ENCODE measurements at places on chromosomes 16 and 17.

DNA sequence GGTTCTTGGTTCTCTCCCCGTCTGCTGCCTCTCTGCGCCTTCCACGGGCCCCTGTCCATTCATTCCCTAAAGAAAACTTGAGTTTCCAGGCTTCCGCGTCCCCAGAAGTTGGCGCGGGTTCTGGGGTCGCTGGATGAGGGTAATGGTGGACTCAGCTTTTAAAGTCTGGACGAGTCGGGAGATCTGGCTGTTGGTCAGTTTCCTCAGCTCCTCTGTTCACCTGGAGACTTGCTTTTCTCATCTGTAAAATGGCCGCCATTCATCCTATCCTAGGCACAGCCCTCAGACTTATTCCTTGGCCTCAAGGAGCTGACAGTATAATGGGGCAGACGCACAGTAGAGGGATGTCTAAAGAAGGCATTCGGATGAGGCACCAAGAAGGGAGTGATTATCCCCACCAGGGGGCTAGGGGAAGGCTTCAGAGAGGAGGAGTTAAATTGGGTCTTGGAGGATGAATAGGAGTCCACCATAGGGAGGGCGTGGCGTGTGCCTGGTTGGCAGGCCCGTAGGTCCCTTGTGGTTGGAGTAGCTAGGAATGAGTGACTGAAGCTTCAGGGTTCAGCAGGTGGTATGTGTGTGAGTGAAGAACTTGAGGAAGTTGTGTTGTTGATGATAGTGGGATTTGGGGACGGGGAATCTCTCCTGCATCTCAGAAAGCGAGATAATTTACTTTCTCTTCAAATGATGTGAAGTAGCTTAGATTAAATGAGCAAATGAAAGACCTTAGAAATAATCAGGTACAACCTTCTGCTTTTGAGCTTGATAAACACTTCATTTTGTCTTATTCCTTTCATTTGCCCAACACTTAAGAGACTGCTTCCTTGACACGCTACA, 652 bp downstream of the VPS35L start:
- peak; percentile 11 for DNase-seq

DNA sequence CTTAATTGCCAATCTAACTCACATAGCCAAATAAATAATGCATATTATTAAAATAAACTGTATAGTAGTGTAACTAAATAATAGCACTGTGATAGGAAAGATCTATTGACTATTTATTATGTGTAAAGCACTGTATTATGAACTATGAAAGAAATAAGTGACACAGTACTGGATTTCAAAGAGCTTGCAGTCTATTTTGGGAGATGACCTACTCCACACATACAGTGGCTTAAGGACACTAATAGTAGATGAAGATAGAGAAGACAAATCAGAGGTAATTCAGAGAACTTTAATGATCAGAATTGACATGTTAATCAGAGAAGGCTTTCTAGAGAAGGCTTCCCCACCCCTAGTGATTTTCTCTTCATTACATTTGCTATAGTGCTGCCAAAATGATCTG, 14.6 kb downstream of the LASP1NB start:
- DNase-seq = no peak

DNA sequence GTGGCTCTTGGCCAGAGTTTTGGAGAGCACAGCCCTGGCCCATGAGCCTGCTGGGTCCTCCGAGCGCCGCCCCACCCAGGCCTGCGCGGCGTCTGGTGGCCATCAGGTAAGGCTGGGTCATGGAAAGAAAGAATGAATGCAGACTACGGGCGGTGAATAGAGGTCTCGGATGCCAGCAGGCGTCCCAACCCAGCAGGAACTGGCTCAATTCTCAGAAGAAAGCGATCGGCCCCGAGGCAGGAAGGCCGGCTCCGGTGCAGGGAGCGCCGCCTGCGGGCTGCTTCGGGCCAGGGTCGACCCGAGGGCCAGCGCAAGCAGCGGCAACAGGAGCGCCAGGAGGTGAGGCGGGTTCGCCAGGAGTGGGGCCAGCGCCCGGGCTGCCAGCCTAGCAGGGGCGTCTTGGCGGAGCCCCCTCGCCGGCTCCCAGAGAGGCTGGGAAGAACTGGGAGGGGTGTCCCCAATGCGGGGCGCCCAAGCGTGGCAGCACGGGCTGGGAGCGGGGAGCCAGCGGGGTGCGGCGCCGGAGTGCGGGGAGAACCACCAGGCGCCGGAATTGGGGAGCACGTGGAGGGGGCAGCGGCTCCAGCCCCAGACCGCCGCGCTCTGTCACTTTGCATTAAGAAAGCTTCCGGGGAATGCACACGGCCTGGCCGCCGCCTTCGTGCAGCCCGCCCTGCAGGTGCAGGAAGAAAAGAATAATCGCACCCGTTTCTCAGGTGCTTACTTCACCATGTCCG, 7.1 kb upstream of the TMC5 start:
- no peak for DNase-seq

DNA sequence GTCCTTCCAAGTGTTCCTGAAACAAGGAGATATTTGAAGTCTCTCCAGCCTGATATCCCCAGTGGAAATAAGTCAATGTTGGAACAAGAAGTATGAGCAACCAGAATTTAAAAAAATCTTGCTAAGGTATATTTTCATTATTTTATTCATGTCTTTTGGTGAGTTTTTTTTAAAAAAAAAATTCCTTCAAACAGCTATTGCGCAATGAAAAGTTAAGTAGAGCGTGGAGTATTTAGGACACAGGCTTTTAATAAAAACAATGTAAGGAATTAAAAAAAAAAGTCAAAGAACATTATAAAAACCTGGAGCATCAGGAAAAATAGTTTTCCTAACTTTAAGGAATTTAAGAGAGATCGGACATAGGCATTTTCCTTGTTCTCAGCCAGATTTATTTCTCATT, 940.4 kb downstream of the KCNJ2 start:
- no peak for DNase-seq

- no peak for DNase-seq
Observed at GRCh38 chr16:86735727-86736126, 157.4 kb downstream of the FOXL1 start.

- no peak for DNase-seq
Observed at GRCh38 chr17:71398025-71398424, 722.8 kb upstream of the SOX9 start.

- DNase-seq = no peak
Observed at GRCh38 chr16:72992142-72992601, 55.8 kb downstream of the ZFHX3 start.

DNA sequence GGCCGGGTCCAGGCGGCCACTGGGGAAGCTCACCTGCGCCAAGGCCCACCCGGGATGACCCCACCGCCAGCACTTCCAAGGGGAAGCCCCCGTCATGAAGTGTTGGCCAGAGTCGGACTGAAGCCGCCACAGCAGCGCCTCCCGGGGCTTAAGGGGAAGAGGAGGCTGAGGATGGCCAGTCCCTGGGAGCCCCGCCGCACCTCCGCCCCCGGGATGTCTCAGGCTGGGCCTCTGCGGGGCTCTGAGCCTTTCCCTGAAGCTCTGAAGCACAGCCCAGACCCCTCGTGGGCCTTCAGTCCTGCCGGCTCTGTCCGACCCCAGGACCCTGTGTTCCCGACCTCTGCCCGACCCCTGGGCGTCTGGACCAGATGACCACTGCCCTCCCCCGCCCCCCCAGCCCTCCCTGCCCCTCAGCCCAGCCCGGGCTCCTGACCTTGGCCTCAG, 42.8 kb upstream of the ACSF3 start:
- DNase-seq = no peak

GRCh38 chr17:48241131-48241591, 133.6 kb downstream of the SNX11 start:
- DNase-seq = no peak

DNA sequence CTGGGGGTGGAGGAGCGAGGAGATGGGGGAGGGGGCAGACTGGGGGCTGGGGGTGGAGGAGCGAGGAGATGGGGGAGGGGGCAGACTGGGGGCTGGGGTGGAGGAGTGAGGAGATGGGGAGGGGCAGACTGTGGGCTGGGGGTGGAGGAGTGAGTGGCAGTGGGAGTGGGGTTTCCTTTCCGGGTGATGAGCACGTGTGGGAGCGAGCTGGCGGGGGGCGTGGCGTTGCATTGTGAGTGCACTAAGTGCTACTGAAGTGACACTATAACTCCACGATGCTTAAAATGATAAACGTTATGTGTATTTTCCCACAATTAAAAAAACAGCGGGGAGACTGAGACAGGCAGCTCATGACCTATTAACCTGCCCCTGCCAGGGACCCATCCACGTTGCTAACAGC, 46.3 kb downstream of the CBFA2T3 start:
- DNase-seq = no peak

DNA sequence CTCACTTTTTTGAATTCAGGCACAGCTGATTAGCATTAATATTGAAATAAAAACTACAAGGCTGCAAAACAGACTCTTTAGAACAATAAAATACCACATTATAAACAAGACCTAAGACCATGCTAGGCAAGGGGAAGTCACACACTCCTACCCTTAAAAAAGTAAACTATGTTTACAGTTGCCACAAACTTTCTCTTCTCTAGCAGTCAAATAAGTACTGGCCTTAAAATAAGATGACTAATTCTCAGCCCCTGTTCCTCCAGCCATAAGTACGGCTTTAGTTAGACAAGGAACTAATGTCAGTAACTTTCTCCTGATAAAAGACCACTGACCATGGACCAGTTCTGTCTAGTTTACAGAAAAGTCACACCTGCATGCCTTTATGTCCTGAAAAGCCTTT, 19.5 kb upstream of the CPHXL start:
- DNase-seq = no peak

DNA sequence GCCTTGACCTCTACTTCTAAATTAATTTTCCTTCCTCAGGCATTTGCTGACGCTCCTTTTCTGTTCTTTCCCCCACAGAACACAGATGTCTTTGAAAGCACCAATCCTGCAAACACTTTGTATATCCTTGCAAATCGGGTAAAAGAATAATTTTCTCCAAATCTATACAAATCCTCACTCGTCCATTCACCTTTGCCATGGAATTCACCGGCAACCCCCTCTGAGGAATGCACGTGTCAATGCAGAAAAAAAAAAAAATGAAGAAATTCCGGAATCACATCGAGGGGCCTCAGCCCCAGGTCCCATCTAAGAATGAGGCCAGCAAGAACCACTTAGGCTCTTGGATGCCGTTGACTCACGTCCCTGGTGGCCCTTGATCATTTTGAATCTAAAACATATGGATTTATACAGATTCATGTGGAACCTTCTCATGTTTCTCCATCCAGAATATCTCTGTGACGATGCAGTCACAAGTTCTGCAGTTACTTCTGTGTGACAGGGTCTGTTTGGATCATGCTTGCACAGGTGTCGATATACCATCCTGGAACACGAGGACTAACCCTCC, 136.9 kb downstream of the RBFOX3 start:
- DNase-seq = no peak

GRCh38 chr16:82835487-82836155, 208.9 kb downstream of the CDH13 start:
- no peak for DNase-seq

- DNase-seq = no peak
Observed at GRCh38 chr17:5194346-5194745, 2.7 kb upstream of the ZNF594 start.

DNA sequence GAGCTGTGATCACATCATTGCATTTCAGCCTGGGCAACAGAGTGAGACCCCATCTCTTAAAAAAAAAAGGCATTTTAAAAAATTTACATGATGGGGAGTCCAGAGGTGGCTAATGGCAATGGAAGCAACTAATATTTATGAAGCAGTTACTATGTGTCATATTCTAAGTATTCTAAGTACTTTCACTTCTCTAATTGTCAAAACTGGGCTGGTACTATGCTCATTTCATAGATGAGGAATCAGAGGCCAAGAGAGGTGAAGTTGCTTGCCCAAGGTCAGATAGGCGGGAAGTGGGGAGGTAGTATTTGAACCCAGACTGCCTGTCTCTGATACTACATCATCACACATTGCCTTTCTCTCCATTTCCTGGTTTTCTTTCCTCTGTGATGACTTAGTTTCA, 50.7 kb downstream of the SLC5A11 start:
- no peak for DNase-seq

DNA sequence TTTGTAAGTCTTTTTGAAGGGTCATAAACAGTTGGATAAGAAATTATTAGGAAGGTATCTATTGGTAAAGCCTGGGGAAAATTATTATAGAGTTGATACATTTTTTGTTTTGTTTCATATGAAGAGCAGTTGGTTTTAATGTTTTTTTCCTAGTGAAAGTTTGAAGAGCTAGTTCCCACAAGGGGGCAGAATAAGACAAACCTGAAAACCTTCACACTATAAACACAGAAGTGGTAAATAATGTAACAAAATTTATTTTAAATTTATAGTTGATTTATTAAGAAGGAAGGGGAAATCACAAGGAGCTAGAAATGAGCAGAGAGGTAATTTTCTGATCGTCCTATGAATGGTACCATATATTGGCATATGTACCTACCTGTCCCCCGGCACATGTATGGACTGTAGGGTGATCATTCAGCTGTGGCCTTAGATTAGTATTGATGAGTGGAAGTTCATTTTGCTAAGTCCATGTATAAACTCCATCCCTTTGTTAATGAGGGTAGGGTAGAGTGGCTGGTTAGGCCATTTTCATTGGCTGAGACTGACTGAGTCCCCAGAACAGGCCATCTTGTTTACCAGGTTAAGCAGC, 116.3 kb downstream of the TANC2 start:
- DNase-seq = no peak

GRCh38 chr16:87437911-87438610, 45.9 kb downstream of the MAP1LC3B start:
- DNase-seq = no peak

DNA sequence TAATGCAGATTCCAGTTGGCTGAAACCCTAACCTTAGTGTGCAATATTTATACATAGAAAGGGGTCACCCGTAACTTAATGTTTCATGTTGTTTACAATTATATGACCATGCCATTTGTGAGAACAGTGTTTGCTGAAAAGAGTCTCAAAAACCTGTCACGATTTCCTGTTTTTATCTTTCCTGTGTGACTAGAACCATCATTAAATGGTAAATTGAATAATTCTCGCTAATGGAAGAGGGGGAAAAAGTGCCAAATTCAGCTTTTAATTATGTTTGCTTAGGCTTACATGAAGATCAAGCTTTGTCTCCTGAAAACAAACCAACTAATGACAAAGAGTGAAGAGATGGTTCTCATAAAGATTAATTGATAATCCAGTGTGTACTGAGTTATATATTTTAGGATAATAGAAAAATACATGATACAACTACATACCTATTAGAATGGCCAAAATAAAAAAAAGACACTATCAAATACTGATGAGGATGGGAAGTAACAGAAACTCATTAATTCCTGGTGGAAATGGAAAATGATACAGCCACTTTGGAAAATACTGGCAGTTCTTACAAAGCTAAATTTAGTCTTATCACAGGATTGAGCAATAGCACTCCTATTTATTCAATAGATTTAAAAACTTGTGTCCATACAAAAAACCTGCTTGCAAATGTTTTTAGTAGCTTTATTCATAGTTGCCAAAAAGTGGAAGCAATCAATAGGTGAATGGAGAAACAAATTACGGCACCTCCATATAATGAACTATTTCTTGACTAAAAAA, 141.7 kb downstream of the CDK5R1 start:
- no peak for DNase-seq
